T-helper 17 cell (primary cell): ENCODE measurements at places on chromosomes 1 and 21. TPM values are rescaled to one million over a fixed set of nuclear protein-coding genes. Genes with fewer than 3 reads are reported as not detected.

DNA sequence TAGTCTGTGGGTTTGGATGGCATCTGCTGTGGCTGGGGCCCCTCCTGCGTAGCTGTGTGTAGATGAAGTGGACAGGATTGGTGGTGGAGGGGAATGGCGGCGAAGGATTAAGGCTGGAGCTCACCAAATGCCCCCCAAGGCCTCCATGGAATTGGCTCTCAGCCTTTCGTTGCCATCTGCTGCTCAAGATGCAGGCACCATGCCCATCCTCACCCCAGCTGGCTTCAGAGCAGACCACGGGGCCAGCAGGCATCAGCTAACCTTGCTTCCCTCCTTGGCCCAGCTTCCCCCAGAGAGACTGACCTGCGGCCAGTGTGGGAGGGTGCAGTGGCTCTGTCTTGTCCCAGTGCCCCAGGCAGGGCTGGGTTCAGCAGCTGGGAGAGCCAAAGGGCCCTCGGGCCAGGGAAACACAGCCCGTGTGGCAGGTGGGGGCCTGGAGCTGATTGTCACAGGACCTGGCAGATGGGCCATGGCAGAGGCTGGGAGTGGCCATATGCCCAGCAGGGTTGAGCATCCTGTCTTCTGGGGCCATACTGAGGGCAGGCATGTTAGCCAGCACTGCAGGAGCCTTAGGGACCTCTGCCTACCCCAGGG is 66.8 kb upstream of the ACTL8 start:
- no peak for DNase-seq

GRCh38 chr1:61851849-61852669 is 109.8 kb downstream of the PATJ start:
- DNase-seq = no peak

GRCh38 chr1:29179641-29180184 is 2.0 kb downstream of the SRSF4 start:
- DNase-seq = no peak

GRCh38 chr1:41879617-41880016 is 39.1 kb downstream of the HIVEP3 start:
- DNase-seq = no peak

DNA sequence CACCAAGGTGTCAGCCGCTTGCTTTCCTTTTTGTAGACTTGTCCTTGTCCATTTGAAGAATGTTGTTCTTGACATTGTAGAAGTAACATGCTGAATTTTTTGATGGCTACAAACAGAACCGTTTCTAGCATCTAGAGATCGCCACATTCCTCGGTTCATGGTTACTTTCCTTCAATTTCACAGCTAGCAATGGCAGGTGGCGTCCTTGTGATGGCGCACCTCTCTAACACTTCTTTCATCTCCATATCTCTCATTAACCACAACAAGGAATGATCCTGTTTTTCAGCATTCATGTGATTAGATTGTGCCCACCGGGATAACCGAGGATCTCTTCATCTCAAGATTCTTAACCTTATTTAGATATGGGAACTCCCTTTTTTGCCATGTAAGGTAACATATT is 2129.8 kb downstream of the NCAM2 start:
- no peak for DNase-seq

- no peak for DNase-seq
These were observed 78.9 kb downstream of the MAP3K21 start for GRCh38 chr1:233406339-233406960.

GRCh38 chr1:155124503-155125463 is 2.9 kb upstream of the EFNA1 start:
- DNase-seq = no peak

DNA sequence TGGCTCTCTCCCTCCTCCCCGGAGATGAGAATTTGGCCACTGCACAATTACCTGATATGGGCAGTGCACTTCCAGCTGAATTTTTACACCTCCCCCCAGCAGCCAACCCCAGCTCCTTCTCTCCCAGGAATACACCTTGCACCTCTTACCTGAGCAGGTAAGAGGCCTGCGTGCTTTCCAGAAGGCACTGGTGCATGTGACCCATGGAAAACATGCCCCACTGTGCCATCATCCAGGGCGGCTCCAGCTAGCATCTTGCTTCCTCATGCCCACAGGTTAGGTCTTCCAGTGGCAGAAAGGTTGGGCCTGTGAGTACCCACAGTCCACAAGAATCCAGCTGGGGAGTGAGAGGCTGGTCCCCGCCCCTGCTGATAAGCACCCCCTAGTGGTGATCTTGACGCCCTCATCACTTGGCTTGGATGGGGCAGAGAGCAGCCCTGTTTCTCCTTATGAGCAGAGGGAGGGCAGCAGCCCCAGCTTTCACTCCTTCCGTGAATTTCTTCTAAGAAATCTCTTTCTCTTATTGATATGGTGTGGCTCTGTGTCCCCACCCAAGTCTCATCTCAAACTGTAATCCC is 57.8 kb downstream of the EDARADD start:
- no peak for DNase-seq

DNA sequence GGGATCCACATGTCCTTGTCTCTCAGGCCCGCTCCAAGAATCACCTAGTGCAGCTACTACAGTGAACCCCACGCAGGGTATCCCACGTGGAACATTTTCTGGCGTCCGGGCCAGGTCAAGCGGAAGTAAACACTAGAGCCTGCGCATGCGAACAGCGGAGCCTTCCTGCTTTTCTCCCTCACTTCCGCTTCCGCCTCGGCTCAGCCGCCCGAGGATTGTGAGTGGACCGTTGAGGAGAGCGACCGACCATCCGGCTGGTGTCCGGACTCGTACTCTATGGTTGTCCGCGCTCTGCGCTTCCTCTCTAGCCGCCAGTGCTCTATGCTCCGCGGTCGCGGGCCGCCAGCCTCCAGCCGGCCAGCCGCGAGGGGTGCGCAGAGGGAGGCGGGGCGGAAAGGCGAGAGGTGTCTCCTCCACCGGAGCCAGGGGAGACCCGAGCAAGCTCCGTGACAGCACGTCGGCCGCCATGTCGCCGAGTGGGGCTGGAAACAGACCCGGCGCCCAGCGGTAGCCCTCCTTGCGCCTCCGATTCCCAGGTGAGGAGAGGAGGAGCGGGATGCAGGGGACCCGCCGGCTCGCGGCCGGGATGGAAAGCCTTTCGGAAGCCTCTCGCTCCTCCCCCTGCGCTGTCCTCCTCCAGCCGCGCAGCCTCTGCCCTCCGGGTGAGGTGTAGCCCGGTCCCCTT is at the start of the genes CNST and TFB2M:
TSS of gene CNST (plus strand) at position 329 of the 685 bp plus-strand sequence. CDS start 25,107 bp downstream, outside the sequence.
TSS of gene TFB2M (minus strand) at position 134 of the 685 bp plus-strand sequence. CDS start at position 11, 123 bp downstream.
- DNase-seq = peak; percentile 79

DNA sequence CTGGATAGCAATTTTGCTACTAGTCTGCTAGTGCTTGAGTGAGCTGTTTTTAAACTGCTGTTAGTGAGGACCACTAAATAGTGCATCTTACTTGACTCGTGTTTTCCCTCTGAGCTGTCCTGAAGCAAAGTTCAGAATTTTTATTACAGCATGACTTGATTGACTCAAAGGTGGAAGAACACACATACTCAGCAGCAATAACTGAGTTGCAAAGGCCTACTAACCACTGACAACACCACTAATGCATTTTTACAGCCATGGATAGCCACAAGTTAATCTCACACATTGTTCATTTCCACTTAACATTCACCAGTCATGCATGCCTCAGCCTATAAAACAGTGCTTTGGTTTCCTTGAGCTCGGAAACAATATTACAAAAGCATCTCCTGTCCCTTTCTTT is 148.7 kb downstream of the RUNX1 start:
- DNase-seq = no peak

DNA sequence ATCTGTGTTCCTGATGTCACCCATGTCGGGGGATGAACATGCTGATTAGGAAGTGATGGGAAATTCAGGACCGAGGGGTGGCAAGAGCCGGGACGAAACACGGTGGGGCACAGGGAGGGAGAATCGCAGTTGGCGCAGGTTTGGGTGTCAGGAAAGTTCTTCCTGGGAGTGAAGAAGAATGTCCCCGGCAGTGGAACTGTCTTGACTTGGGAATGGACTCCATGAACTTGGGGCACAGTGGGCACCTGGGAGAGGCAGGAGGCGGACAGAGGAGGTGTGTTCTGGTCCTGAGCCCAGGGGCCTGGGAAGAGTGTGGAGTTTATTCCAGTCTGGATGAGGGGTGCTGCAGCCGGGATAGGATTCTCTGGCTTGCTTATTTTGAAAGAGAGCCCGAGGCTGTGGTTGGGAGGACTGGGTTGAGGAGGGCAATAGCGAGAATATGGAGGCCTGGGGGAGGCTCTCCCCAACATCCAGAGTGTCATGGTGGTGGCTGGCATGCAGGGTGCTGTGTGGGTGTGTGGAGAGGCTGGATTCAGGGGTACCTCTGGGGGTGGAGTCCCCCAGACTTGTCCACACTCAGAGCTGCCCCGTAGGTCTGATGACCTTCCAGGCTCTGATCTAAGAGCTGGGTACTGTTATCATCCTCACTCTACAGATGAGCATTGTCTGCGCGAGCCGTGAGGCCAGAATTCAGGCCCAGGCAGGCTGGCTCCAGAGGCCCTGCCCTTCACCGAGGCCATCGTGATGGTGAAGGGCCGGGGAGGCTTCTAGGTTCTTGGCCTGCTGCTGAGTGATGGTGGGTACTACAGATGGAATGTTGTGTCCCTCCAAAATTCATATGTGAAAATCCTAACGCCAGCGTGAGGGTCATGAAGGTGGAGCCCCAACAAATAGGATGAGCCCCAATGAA is 274.5 kb upstream of the C1orf174 start:
- no peak for DNase-seq

DNA sequence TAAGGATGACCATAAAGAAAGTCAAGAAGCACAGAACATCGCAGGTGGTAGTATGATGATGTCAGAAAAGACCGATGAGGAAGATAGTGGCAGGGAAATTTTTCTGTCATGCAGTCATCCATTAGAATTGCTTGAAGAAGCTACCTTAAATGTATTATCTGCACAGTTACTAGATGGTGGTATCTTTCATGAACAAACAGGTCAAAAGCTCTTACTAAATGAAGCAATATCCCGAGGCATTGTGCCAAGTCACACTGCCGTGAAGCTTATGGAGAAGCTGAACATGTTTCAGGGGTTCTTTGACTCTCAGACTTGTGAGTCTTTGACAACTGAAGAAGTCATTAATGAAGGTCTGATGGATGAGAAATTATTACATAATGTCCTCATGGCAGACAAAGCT is 128.8 kb downstream of the MACF1 start:
- DNase-seq = no peak

DNA sequence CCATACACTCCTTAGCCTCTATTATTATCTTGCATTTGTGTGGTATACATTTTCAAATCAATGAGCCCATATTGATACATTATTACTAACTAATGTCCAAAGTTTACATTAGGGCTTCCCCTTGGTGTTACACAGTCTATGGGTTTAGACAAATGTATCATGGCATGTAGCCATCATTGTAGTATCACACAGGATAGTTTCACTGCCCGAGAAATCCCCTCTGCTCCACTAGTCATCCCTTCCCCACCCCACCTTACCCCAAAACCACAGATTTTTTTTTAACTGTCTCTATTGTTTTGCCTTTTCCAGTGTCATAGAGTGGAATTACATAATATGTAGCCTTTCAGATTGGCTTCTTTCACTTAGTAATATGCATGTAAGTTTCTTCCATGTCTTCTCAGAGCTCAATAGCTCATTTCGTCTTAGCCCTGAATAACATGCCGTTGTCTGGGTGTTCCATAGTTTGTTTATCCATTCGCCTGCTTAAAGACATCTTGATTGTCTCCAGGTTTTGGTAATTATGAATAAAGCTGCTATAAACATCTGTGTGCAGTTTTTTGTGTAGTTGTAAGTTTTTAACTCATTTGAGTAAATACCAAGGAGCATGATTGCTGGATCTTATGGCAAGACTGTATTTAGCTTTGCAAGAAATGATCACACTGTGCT is 86.4 kb upstream of the LYST start:
- no peak for DNase-seq

DNA sequence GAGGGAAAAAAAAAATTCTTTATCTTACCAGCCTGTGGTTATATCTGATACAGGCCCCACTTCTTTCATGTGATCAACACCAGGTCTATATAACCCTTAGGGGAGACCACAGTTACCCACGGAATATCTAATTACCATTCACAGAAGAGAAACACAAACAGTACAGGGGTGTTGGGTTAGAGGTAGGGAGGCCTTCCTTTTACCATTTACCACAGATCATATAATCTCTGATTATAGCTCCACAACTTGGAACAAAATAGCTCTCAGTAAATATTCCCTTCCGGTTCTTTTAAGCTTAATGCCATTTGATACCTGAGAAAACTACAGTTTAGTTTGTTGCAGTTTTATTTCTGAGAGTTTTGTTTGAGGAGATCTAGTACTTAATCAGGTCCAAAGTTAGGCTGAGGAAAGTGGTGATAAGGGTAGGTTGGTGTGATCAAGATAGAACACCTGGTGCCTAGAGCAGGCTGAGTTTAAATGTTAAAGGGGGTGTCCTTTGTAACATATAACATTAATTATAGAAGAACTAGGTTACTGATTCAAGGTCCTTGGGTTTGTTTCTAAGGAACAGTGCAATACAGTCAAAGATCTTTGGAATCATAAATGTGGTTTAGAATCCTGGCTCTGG is 14.1 kb downstream of the EPB41 start:
- DNase-seq = no peak

DNA sequence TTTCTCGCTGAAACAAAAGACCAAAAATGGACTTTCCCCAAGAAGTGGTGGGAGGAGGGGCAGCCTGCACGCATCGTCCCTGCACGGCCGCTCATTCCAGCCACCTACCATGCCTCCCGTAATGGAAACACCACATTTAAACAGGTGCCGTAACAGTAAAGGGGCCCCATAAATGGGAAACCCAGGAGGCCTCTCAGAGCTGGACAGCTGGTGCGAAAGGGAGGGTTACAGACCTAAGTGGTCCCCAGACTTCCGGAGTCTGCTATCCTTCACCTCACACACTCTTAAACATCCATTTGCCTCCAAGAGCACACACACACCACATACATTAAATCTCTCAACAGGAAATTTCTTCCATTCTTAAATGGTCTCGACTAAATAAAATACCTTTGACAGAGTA is 120.7 kb upstream of the SOD1 start:
- DNase-seq = no peak

- no peak for DNase-seq
These were observed 44.1 kb downstream of the NIBAN1 start for GRCh38 chr1:184930232-184930631.

- peak; percentile 3 for DNase-seq
These were observed 3.2 kb upstream of the TTLL10 start for GRCh38 chr1:1170215-1171091.

Gene ST6GALNAC5
- total RNA-seq = not detected

Gene PAFAH2
- total RNA-seq = 4.9 TPM

Gene PPIAL4G
- total RNA-seq = 0.08 TPM

Gene CD1D
- 0.94 TPM for total RNA-seq

Gene LIN28A
- not detected for total RNA-seq

Gene OR10Z1
- not detected for total RNA-seq

Gene OR2L13
- 0.21 TPM for total RNA-seq

Gene F13B
- total RNA-seq = not detected

Gene RAB4A
- total RNA-seq = 34.3 TPM

Gene MAD2L2
- total RNA-seq = 28.1 TPM

Gene CHIA
- total RNA-seq = not detected

Gene C1orf216
- total RNA-seq = 5.7 TPM

Gene DMBX1
- not detected for total RNA-seq
